Stimulated activated CD8-positive, alpha-beta memory T cell treated with anti-CD3 and anti-CD28 coated beads, Interleukin-2, amount 100 ng/mL, for 48 hours (primary cell): ENCODE measurements at places on chromosomes 13 and 19.
A peak's percentile ranks its signal among the peaks of the same experiment; 100 is the strongest.

DNA sequence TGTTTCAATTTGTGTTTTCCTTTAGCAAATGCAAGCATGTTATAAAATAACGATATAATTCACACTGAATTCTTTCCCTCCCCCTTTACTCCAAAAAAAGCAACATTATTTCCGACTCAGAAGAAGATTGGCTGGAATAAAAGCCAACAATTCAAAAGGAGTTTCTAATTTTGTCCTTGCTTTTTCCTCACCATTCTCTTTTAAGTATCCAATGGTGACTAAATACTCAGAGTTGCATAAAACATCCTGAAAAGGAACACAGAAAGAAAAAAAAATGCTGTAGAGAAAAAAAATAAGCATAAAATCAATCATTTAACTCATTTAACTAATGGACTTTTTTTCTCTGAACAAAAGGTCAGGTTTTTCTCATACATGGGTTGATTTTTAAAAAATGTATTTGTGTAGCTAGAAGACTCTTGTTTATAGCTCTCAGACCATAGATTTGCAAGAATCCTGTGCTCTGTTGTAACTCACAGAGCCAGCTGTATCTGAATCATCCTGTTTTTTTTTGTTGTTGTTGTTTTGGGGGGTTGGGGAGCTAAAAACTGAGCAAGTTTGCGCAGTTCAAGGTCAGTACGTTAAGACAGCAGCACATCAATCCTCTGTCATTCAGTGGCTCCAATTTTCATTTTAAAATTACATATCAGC is 108.1 kb downstream of the PCDH17 start:
- DNase-seq: no peak

DNA sequence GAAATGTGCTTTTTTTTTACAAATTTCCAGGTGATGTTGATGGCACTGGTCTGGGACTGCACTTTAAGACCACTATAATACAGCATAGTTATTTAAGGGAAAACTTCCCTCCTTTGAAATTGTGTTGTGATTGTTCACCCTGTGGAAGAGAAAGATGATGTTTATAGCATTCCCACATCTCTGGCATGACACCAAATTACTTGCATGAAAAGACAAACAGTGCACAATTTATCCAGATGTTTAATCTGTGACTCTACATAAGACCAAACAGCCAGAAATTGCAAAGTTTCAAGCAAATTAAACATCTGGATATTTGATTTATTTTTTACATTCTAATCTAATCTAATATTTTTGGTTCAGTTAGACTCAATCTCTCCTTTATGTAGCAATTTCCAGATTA is 51.6 kb downstream of the UFM1 start:
- DNase-seq: no peak

- no peak for DNase-seq
Measured at GRCh38 chr13:96652506-96652905, 341.8 kb downstream of the OXGR1 start.

GRCh38 chr13:20814224-20814910 is 40.6 kb upstream of the EEF1AKMT1 start:
- no peak for DNase-seq

DNA sequence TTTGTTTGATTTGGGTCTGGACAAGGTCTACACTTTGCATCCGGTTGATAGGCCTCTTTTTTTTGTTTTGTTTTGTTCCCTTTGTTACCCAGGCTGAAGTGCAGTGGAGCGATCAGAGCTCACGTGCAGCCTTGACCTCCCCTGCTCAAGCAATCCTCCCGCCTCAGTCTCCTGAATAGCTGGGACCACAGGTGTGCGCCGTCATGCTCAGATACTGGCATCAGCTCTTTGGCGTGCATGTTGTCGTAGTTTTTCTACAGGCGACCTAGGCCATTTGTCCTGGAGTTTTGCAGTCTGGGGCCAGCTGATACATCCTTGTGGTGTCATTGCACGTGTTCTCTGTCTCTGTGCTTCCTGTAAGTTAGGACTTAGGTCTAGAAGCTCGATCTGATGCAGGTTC is 16.3 kb downstream of the PAK4 start:
- no peak for DNase-seq

DNA sequence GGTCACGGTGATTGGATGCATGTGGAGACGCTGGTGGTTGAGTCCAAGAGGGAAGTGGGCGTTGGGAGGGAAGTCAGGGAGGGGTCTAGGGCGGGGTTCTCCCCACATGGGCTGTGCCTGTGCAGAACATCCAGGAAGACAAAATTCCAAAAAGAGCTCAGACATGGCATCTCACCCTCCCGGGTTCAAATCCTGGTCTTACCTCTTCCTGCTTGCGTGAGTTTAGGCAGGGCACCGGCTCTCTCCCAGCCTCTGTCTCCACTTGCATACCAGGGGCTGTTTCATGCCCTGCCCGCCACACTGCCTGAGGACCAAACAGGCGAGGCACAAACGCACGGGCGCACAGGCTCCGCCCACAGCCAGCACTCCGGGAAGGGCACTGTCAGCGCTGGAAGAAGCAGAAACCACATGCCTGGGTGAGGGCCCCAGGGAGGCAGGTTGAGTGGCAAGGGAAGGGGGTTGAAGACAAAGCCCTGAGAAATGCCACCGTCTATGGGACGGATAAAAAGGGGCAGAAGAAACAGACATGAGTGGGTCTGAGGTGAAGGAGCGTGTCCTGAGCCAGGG is 123.6 kb upstream of the SOX1 start:
- no peak for DNase-seq

- DNase-seq: no peak
Measured at GRCh38 chr19:2055931-2056836, 5.1 kb upstream of the MKNK2 start.

DNA sequence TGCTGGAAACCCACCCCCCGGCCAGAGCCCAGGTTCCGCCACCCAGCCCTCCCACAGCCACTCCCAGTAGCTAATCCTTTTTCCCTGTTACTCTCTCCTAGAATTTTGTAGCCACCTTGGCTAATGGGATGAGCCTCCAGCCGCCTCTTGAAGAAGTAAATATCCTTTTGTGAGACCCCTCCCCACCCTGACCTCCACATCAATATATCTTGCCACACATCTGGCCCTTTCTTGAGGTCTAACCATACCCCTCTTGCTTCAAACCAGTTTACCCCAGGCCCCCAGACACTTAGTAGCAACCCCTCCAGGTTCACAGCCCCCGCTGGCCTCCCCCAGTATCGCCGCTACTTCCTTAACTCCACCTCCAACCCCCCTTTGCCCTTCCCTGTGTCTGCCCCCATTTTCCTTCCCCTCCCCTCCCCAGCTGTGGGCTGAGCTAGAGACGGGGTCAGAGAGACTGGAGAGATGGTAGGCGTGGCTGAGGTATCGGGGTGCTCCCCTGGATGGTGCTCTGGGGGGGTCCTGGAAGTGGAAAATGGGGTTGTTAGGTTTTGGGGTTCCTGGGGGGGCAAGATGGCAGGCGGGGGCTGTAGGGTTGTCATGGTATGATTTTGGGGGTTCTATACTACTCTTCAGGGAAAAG is 2.8 kb downstream of the PRMT1 start:
- DNase-seq: no peak

- DNase-seq: no peak
Measured at GRCh38 chr13:43061496-43062280, 38.3 kb downstream of the DNAJC15 start.

DNA sequence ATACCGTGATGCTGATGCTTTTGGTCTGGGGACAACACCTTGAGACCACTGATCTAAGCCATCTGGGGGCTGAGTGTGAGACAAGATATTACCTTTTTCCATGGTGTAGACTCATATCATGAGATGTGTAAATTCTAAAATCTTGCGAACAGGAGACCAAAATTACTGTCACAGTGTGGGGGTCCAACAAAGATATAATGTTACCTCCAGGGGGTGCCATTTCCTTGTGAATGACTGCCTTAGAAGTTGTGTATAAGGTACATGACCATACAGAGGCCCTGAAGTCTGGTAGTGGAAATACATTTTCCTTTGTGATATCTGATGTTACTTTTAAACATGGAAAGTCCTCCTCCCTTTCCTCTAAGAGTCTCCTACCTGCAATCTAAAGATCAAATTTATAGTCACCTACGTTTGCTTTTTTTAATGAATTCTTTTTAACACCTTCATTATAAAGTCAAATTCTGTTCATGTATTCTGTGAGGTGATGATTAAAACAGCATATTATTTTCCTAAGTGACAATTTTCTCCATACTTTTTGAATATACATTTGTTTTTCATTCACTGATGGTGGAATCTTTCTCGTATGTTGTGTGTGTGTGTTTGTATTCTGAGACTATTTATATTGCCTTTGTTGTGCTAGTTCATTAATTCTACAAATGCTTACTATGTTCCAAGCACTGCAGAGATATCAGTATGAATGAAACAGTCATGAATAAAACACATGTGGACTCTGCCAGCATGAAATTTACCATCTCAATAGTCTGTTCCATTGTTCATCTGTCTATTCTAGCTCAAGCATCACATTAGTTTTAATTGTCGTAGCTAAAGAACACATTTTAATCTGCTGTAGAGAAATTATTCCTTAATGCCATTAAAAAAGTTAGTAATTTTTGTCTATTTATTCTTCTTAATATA is 113.7 kb downstream of the RFC3 start:
- no peak for DNase-seq

- DNase-seq: no peak
Measured at GRCh38 chr19:17846146-17846545, 1.6 kb downstream of the JAK3 start.

GRCh38 chr13:89380101-89380500 is 1708.9 kb downstream of the SLITRK5 start:
- DNase-seq: no peak

DNA sequence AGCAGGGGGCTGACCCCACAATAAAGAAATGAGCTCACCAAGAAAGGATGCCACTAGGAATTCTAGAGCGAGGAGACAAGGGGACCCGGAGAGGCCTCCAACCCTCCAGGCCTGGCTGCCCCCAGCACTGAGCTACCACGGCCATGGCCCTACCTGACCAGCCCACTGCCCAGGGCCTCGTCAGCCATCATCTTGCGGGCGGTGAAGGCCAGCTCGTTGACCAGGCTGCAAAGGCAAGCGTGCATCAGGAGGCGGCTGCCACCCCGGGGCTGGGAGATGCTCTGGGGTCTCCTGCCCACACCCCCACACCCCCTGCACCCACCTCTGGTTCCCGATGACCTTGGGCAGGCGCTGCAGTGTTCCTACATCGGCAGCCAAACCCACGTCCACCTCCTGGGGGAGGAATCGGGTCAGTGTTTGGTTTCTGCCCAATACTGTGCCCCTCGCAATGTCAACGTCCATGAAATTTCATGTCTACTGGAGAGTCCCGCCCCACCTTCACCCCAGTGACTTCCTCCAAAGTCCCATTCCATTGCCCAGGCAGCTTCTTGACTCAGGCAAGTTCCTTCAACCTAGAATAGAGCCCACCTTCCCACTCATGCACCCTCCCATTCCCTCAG is 3.5 kb upstream of the LGALS4 start:
- DNase-seq: no peak

- no peak for DNase-seq
Measured at GRCh38 chr19:14300303-14300702, 80.9 kb upstream of the ADGRE5 start.

DNA sequence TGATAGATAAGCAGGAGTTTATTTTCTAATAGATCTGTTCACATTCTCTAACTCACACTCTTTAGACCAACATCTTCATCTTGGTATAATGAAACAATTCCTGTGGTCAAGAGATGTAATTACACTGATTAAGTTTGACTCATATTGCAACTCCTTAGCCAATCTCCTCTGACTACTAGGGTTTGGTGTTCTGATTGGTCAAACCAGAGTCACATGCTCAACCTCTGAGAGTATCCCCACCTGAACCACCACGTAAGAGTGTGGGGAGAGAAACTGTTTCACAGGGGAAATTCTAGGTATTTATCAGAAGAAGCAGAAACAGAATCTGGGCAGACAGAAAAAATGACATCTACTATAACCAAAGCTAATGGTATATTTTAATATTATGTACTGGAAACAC is 42.4 kb downstream of the UQCRFS1 start:
- no peak for DNase-seq

- no peak for DNase-seq
Measured at GRCh38 chr13:27193496-27193895, 21.9 kb upstream of the USP12 start.

GRCh38 chr13:76132532-76132931 is 496.4 kb downstream of the LMO7 start:
- no peak for DNase-seq

- no peak for DNase-seq
Measured at GRCh38 chr13:101514695-101515275, 62.3 kb downstream of the ITGBL1 start.

GRCh38 chr19:33393286-33394005 is 19.9 kb downstream of the CEBPG start:
- DNase-seq: no peak

DNA sequence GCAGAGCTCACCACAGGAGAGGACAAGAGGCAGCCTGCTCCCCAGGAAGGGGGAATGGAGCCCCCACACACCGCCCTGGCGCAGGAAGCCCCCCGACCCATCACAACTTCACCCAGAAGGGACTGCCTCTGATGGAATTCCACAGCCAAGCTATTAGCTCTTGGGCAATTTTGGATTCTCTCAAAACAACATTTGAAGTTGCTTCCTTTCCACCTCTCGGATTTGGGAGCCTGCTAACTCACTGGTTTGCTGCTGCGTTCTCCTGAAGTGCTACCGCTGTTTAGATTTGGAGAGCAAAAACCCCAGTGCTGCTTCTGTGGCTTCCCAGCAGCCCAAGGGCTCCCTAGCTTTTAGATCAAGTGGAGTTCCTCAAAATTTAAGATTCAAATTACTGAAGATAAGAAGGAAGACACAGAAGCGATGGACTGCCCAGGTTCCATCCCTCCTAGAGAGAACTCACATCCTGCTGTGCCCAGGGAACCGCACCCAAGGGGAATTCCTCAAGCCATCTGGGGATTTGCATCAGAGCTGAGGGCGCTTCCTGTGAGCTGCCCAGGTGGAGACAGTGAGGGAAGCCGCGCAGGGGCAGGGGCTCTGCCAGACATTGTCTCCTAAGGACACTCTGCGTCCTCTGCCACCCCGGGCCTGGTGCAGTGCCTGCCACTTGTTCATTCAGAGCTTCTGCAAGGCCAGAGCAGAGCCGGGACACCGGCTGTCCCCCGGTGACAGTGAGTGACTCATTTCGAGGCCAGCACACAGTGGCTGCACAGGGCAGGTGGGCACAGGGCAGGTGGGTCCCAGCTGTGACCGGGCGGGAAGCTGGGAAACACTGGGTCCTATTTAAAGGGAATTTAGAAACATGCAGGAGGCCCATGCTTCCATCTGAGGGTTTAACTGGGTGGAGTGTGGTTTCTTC is 45.5 kb downstream of the COL4A1 start:
- no peak for DNase-seq

GRCh38 chr19:17469481-17470067 is 750 bp upstream of the SLC27A1 start:
- DNase-seq: peak; percentile 84

- no peak for DNase-seq
Measured at GRCh38 chr19:49514151-49514550, 1.7 kb downstream of the FCGRT start.

- DNase-seq: no peak
Measured at GRCh38 chr13:111920306-111920931, 146.5 kb upstream of the SOX1 start.

- no peak for DNase-seq
Measured at GRCh38 chr19:18613589-18614234, 1.0 kb downstream of the TMEM59L start.

DNA sequence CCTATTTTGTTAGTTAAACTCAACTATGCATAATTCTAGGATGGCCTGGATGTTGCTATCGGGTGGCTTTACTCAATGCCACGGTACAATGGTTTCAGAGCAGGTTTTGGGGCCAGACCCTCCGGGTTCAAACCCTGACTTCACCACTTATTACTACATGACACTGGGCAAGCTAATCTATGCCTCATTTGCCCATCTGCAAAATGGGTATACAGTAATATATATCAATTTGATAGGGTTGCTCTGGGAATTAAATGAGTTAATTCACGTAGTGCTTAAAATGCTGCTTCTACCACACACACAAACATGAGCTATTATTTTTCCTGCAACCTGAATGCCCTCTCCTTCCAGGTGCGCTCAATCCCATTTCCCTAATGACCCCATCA is 839 bp downstream of the ESD start:
- no peak for DNase-seq
